Naive thymus-derived CD4-positive, alpha-beta T cell (primary cell): ENCODE measurements at places on chromosomes 6 and 20.

- DNase-seq: no peak
Observed at GRCh38 chr6:111842271-111842822, 30.9 kb downstream of the FYN start.

GRCh38 chr20:11376420-11376819 lies 541.3 kb upstream of the BTBD3 start:
- DNase-seq: no peak

- no peak for DNase-seq
Observed at GRCh38 chr20:63206878-63207277, 9.1 kb downstream of the YTHDF1 start.

GRCh38 chr6:169344750-169345065 lies 91.1 kb upstream of the THBS2 start:
- no peak for DNase-seq

DNA sequence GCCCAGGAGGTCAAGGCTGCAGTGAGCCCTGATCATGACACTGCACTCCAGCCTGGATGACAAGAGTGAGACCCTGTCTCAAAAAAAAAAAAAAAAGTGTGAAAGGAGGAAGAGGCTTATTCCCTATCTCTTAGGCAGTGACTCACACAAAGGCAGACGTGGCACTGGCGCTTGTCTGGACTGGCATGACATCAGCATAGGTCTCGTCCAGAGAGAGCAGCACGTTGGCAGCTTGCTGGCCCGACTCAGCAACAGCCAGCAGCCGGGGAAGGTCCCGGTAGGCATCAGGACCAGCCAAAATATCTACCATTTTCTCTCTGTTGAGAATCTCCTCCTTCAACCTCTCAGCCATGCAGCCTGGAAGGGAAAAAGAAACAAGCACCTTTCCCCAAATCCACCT lies 14.1 kb downstream of the CDK5RAP1 start:
- DNase-seq: no peak

DNA sequence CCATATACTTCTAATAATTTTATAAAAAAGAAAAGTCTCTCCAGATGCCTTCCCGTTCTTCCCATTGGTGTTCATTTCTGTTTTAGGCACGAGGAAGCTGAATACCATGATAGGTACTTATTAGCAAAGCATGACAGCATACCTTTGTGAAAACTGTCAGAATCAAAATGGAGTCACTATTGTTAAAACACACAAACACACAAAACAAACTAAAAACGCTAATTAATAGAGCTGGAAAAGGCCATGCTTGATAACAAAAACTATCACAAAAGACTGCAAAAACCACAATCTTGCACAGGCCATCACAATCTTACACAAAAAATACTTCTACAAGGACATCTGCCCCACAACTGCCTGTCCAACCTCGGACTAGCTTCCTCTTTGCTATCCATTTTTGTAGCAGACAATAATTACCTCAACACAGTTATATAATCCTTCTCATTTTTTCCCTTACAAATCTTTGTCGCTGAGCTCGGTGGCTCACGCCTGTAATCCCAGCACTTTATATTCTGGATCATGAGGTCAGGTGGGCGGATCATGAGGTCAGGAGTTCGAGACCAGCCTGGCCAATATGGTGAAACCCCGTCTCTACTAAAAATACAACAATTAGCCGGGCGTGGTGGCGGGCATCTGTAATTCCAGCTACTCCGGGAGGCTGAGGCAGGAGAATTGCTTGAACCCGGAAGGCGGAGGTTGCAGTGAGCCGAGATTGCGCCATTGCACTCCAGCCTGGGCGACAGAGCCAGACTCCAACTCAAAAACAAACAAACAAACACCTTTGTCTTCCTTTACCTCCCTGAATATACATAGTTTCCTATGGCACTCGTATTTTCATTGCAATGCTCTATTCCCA lies 3.2 kb upstream of the ABT1 start:
- DNase-seq: no peak
